NCI-H1436 (cell line): ENCODE measurements at places on chromosomes 5 and 9.

GRCh38 chr5:144712090-144712489 is 541.4 kb downstream of the KCTD16 start:
- no peak for DNase-seq

- DNase-seq, result peak; percentile 50
Measured at GRCh38 chr5:181160152-181160754, 12.9 kb downstream of the OR2V2 start.

GRCh38 chr9:32899761-32900160 is 101.7 kb downstream of the APTX start:
- DNase-seq, result no peak

- DNase-seq, result no peak
Measured at GRCh38 chr9:30757723-30758122, 1626.7 kb upstream of the ACO1 start.

GRCh38 chr5:157519579-157520253 is 55.9 kb downstream of the ADAM19 start:
- DNase-seq, result no peak

DNA sequence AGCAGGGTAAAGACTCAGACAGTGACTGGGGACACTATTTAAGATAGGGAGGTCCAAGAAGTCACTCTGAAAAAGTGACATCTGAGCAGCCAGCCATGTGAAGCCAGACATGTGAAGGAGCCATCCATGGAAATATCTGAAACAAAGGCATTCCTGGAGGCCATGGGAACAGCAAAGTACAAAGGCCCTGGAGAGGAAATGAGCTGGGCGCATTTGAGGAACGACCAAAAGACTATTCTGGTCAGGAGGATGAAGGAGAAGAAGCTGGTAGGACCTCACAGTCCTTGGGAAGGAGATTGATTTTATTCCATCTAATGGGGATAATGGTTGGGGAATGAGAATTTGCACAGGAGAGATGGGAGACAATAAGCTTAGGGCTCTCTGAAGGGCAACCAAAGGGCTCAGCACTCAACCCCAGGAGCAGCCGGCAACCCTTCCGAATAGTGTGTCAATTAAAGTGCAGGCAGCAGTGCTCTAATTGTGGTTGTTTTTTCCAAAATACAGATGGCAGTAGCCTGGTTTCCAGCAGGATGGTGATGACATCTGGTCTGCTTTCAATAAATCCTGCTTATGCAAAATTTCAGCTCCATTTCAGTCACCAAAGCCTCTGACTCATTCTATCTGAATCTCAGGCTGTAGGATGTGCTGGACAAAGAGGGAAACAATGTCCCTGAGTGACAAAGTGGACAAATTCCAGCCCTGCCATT is 26.7 kb downstream of the FOXI1 start:
- no peak for DNase-seq

- DNase-seq, result no peak
Measured at GRCh38 chr9:87065981-87066380, 118.7 kb upstream of the GAS1 start.

DNA sequence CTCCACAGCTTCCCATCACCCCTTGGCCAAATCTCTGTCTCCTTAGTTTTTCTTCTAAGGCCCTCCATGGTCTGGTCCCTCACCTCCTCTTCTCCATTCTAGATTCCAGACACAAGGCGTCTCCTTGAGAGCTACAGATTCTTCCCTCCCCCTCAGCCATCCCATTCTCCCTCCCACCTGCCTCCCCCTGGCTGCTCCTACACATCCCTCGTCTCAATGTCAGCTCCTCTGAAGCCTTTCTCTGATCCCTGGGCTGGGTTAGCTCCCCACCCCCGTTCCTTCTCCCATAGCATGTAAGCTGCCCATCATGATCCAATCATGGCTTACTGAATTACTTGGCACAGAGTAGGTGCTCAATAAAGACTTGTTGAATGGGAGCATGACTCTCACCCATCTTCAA is 69.0 kb downstream of the ANKH start:
- DNase-seq, result no peak

DNA sequence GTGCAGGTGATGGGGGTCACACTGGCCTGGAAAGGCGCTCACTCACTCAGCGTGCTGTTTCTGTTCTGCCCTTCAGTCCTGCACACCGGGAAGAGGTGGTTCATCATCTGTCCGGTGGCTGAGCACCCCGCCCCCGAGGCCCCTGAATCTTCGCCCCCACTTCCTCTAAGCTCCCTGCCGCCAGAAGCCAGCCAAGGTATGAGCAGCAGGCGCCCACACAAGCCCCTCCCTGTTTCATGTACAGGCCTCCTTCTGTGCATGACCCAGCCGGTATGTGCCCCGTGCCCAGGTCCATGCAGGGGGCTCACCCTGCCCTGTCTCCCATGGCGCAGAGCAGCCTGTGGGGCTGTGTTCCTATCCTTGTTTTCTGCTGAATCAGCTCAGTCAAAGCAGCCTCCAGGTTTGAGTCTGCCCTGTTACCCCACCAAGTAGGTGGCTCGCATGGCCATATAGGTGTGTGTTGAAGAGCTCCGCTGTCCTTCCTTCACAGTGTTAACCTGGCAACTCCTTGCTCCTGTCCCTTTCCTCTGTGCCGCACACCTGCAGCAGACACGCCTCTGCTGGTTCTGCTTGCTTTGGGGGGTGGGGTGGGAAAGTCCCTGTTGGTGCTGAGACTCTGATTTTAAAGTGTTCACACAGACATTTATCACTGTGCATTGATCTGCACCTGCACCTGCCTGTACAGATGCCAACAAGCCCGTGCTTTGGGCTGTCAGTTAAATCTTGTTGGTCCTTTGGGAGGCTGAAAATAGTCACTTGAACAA is 84.8 kb downstream of the WNK2 start:
- peak; percentile 88 for DNase-seq

- DNase-seq, result no peak
Measured at GRCh38 chr9:18457510-18457909, 16.4 kb upstream of the ADAMTSL1 start.

- no peak for DNase-seq
Measured at GRCh38 chr5:72246954-72247442, 73.0 kb downstream of the MRPS27 start.

GRCh38 chr9:127344368-127345000 is 52.5 kb upstream of the SLC2A8 start:
- no peak for DNase-seq

DNA sequence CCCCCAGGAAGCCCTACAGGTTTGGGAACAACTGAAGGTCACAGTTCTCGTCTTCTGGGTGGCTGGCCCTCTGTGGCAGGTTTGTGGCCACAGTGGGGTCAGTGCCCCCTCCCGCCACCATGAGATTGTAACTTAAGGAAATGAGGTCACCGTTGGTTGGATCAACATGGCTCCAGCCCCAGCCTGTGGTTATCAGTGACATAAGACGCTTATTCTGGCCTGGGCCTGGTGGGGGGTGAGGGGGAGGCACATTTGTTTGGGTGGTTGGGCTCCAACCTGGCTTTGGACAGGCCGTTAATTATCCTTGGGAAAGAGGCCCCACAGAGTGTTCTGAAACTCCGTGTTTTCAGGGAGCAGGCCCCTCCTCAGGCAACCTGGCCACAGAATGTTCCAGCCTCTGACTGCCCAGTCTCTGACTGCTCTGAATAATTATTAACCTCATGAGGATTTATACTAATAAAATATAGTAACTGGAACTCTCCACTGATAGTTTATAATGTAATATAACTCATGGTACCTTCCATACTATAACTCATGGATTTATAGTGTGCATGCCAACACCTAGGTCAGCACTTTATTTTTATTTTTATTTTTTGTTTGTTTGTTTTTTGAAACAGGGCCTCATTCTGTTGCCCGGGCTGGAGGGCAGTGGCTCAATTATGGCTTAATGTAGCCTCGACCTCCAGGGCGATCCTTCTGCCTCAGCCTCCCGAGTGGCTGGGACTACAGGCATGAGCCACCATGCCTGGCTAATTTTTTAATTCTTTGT is 58.0 kb upstream of the RPL26L1 start:
- DNase-seq, result no peak

DNA sequence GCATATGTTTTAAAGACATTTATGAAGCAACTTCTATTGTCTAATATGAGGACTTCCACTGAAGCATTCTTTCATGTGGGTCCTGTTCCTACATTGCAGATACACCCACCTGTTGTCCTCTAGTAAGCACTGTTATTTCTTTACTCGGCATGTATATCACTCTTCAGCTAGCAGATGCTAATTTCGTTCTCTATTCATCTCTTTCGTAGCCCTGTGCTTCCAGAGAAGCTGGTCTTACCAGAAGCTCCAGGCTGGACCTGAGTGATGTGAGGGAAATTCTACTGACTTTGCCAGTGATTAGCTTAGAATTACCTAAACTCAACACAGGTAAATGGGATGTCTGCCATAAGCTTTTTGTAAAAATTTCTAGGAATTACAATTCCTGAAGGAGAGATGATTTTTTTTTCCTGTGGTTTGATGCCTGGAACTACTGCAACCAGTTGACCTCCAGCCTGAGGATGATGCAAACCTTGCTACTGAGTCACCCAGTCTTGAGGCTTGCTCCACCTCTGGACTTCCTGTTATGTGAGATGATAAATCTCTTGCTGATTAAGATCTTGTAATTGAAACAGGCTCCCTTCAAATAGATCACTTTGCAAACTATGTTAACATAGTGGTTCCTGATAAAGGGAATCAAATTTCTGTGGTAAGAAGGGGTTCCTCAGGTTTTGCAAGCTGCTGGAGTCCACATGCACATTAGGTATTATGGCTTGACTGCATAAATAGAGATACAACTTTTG is 52.2 kb upstream of the SPINK5 start:
- DNase-seq, result no peak

DNA sequence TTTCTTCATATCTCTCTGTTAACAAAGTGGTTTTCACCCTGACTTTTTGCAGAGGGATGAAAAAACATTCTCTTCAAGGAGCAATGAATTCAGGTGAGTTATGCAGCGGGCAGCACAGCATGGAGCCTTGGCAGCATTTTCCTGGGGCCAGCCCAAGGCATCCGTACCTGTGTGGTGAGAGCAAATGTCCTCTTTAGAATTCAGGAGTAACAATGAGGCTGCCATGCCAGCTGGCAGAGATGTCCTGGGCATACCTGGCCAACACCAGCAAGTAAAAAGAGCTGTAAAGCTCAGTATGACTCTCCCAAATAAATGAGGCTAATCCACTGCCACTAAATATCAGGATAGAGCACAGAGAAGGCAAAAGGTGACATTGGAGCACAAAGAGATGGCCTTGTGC is 277.6 kb upstream of the TRPC7 start:
- DNase-seq, result no peak

GRCh38 chr5:73295447-73295846 is 122.5 kb downstream of the TMEM174 start:
- DNase-seq, result no peak

DNA sequence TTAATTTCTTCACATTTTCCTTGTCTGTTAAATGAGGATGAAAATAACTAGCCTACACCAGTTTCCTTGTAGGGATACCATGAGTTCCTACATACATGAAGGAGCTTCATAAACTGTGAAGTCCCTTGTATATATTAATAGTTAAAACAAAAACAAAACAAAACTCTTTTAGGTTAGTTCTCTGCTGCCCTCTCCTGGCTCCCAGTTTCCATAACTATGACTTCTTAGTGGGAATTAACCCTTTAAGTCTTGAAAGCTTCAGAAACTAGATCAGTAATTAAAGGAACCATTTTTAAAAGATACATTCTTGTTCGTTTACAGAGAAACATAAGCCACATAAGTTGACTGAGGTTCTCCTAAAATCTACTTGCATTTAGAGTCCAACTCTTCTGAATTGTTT is 500.0 kb upstream of the C9orf72 start:
- peak; percentile 33 for DNase-seq

DNA sequence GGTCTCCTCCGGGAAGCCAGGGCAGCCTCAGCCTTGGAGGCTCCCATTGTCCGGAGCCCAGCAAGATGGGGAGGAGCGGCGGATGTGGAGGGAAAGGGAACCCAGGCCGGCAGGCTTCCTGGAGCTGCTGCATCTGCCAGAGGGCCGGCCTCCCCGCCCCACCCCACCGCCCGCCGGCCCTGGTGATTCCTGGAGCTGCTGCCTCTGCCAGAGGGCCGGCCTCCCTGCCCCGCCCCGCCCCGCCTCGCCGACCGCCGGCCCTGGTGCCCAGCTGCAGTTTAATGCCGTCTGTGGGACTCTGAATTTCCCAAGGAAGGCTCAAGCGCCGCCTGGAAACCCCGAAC is 31.6 kb downstream of the EXD3 start:
- DNase-seq, result no peak

- no peak for DNase-seq
Measured at GRCh38 chr5:17396247-17396646, 101.8 kb upstream of the TAF11L2 start.

DNA sequence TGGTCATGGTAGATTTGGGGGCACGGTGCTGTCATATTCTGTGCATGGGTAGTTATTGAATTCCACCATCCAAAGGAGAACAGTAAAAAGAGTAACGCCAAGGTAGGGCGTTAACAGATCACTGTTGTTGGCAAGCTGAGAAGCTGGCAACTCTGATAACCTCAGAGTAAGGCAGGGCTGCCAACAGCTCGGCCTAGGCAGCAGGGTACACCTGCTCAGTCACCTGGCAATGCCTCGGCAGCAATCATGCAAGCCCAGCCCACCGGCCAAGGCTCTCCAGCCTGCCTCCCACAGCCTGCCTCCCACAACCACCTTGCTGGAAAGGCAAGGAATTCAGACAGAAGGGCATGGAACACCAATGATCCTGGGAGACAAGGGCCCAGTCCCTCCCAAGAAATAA is 63.9 kb downstream of the KLHL3 start:
- no peak for DNase-seq

DNA sequence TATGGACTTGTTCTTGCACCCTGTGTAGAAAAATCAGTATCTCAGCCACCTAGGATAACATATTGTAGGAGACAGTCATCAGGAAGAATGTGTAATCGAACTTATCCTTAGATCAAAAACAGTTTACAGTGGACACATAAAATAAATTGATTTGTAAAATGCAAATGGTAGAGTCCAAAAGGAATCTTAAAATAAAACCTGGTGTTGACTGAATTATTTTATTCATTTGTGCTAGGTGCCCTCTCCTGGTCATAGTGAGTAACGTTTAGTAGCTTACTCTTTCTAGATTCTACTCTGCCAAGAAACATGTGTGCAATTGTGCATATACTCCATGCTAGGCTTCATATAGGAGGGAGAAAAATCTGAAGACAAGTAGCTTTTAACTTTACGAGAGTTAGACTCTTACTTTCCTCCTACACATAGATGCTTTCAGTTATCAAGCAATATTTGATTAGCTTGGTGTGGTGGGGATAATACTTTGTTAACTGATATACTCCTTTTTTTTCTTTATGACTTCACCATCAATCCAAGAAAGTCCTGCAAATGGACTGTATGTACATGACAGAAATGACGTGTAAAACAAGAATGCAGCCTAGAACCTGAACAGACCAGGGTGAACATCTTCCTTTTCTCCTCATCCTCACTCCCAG is 23.7 kb upstream of the LOX start:
- peak; percentile 18 for DNase-seq

DNA sequence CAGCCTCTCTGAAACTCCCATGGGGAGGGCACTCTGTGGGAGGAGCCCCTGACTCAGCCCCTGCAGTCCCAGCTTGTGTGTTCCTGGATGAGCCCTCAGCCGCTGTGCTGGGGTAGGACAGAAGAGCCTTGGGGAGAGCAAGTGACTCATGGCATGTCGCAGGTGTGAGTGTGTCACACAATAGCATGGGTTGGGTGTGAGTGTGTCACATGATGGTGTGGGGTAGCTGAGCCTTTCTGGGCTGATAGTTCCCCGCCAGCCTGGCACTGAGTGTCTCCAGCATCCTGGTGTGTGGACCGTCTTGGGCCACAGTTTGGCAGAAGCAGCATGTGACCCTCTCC is 83.4 kb downstream of the PHF2 start:
- no peak for DNase-seq
